Right lobe of liver (tissue), 6 donors: ENCODE measurements at places on chromosomes 7 and 10. TPM values are rescaled to one million over a fixed set of nuclear protein-coding genes. Genes with fewer than 3 reads are reported as not detected.

- DNase-seq: no peak
Observed at GRCh38 chr7:144796919-144797318, 38.9 kb downstream of the TPK1 start.

GRCh38 chr10:119578355-119578754 is 18.4 kb downstream of the TIAL1 start:
- DNase-seq: no peak

DNA sequence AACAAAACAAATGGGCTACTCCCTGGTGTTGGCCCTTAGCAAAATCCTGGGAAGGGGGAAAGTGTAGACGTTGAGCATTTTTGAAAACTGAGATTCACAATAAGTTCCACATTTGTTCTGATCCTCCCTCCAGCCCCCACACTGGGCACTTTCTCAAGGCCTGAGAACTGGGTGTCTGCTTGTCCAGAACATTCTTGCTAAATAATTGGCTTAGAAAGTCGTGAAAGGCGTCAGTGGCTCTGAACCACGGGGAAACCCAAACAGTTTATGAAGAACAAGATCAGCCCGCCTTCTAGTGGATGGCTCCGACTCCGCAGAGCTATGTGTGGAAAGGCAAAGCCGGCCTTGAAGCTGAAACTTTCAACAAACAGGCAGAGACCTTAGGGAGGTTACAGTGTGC is 370.1 kb downstream of the PRPF18 start:
- no peak for DNase-seq

DNA sequence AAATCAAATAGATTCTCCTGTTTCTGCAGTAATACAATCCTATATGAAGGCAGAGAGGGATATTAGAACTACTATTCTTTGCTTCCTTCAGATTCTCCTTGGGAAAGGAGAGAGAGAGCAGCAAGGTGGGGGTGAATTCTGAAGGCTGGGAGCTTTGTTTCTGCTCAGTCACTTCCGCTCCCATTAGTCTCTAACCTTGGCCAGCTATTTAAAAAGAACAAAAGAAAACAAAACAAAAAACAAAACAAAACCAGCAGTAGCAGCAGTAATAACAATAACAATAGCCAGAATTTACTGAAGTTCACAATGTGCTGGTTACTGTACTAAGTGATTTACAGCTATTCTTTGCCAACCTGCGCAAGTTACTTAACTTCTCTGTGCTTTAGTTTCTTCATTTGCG is 9.9 kb downstream of the GPR85 start:
- DNase-seq: no peak

DNA sequence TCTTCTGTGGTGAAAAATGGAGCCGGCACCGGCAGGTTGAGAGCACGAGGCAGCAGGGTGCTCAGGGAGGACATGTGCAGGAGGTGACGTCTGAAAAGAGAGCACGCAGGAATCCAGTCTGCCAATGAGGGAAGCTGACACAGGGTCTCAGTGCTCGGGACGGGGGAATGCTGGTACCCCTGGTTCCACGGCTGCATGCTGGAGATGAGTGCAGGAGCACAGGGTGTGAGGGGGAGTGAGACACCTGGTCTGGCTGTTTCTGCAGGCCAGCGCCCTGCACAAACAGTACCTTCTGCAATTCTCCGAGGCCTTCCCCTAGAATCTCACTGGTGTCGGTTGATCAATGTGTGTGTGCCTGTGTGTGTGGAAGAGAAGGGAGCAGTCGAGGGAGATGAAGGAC is 72.7 kb downstream of the VOPP1 start:
- DNase-seq: no peak

GRCh38 chr10:89576022-89576421 is 40.6 kb upstream of the SLC16A12 start:
- no peak for DNase-seq

- no peak for DNase-seq
Observed at GRCh38 chr7:2941216-2941859, 97.2 kb upstream of the GNA12 start.

- DNase-seq: no peak
Observed at GRCh38 chr10:62185919-62186692, 82.5 kb downstream of the RTKN2 start.

- no peak for DNase-seq
Observed at GRCh38 chr7:34133983-34134782, 228.8 kb downstream of the BMPER start.

- no peak for DNase-seq
Observed at GRCh38 chr10:34866848-34867247, 51.8 kb upstream of the PARD3 start.

The ANKRD30A gene
- not detected for total RNA-seq

The ORAI2 gene
- total RNA-seq: 2.3 TPM

The SCART1 gene
- total RNA-seq: 0.39 TPM

The CPED1 gene
- 45.8 TPM for total RNA-seq

The C7orf57 gene
- not detected for total RNA-seq

The C10orf71 gene
- total RNA-seq: not detected

The GPR85 gene
- 0.42 TPM for total RNA-seq
